ENCODE measurements at places on chromosomes 7 and 10.

DNA sequence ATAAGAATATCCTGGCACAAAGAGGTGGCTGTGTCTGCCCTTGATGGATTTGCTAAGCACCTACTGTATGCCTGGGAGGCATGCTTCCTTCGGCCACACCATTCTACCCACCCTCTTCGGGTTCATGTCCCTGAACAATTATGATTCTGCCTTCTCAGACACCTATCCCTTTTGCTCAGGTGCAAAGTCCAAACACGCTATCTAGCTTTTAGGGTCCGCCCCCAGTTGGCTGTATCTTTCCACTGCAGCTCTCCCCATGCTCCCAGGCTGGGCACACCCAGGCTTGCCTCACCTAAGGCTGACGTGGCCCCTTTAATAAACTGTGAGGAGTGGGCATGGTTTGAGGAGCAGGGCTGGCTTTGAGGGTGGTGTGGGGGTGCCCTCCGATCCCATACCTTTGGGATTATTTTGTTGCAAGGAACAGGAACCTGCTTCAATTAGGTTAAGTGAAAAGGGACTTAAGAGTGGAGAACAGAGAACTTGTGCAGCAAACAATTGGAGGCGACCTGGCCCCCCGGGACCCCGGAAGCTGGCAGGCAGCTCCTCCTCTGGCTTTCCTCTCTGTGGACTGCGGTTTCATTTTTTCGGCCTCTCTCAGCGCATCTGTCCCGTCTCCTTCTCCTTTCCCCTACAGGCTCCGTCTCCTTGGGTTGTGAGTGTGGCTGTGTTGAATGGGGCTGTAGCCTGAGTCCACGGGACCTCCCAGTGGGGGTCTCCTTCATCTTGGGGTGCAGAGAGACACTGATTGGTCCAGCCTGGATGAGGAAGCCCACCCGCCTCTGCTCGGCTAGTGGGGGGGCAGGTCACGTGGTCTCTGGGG is 3.8 kb downstream of the CLIP2 start:
- DNase-seq, result no peak

- DNase-seq, result no peak
Observed at GRCh38 chr10:112711366-112711765, 238.7 kb upstream of the TCF7L2 start.

GRCh38 chr10:49613882-49614241 is at the start of gene CHAT:
Gene CHAT (plus strand): TSS chr10:49614037. CDS start chr10:49614190, 153 bp downstream.
- DNase-seq, result no peak

DNA sequence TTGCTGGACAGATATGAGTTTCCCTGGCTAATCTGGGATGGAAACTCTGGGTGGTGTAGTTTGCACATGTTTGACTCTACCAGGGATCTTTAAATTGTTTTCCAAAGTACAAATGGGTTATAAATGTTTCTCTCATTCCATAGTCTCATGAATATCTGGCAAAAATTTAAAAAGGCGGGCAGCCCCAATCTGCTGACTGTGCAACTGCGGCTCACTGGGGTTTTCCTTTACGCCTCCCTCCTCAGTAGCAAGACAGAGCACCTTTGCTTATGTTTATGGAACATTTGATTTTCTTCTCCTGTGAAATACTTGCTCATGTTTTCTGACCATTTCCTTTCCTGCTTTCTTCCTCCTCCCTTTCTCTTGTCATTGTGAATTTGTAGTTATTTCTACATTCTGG is 105.0 kb downstream of the ADAM12 start:
- DNase-seq, result no peak

Data from NCI-H1105 (cell line).